ENCODE measurements at places on chromosomes 1 and 21.
A peak's percentile ranks its signal among the peaks of the same experiment; 100 is the strongest.

DNA sequence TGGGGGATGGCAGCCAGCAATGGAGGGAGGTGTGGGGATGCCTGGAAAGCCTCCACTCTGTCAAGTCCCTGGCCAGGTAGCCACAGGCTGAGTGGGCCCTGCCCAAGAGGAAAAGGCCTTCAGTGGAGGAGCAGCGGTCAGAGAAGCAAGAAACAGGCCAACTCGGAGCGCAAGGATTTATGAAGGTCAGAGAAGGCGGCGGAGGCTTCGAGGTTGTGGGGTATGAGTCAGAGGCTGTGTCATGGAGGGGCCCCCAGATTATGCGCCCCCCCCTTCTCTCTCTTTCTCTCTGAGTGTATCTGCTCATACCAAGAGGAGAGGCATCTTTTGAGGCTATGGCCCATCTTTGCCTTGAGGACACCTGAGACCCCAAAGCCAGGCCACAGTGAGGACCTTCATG, 99.5 kb downstream of the CASZ1 start:
- DNase-seq, result no peak

GRCh38 chr1:83673312-83673711, 325.6 kb downstream of the TTLL7 start:
- DNase-seq, result no peak

DNA sequence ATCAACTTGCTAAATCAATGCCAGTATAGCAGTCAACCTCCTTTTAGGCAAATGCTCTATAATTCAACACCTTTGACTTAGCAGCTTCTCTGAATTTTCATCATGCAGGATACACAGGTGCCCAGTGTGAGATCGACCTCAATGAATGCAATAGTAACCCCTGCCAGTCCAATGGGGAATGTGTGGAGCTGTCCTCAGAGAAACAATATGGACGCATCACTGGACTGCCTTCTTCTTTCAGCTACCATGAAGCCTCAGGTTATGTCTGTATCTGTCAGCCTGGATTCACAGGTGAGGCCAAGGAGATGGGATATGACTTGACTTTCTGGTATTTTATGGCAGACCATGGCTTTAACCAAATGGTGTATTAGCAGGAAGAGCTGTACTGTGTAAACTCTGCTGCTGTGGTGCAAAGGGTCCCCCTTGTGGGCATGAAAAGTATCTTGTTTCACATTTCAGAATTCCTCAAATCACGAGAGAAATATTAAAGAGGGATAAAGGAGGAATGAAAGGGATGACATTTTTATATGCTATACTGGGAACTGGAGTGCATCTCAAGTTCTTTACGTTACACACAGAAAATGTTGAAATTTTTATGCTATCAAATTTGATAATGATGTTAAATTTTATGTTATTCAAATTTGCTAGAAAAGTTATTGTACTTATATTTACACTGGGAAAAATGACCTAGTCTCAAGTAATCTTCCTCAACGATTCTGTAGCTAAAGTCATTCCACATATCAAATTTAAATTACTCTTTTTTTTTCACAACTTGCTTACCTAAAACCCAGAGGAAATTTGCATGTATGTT, 88.9 kb downstream of the CRB1 start:
- peak; percentile 38 for DNase-seq

DNA sequence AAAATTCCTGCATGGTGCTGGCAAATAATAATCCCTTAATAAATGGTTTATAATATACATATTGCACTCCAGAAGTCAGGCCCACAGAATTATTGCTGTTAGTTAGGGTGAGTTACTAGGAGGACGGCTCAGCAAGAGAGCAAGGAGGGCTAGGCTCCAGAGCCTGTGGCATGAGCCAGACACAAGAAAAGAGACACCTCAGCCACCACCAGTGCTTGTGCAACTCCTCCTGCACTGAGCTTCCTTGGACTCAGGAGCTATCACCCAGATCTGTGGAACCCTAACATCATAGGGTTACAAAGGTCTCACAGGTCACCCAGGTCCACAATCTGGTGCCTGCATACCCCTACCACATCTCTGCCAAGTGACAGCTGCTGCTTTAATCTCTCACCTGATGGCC, 12.8 kb upstream of the LRRC8D start:
- no peak for DNase-seq

DNA sequence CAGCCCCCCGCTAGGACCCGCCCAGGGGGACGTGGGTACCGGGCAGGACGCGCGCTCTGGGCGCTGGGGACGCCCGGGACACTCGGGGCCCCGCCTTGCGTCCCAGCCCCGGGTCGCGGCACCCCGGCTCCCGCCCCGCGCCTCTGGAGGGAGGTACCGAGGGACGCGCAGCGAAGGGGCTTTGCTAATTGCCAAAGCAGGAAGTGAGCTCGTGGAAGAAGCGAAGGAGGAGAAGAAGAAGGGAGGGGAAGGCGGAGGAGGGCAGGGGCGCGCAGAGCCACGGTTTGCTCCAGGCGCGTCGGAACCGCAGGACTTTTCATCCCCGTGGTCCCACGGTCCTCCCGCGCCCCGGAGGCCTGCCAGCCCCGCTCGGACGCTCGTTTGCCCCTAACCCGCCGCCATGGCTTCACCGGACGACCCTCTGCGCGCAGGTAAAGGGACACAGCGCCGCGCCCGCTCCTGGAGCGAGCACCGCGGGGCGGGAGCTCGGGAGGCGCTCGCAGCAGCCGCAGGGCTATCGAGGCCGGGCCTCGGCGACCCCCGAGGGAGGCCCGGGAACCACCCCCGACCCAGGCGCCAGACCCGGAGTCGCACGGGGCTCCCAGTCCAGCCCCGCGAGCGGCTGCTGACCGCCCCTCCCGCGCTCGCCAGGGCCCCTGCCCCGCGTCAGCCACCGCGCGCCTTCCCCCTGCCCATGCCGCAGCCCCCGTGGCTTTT, 1.3 kb downstream of the EDARADD start:
- peak; percentile 39 for DNase-seq

GRCh38 chr1:183516725-183517124, 44.4 kb downstream of the SMG7 start:
- no peak for DNase-seq

DNA sequence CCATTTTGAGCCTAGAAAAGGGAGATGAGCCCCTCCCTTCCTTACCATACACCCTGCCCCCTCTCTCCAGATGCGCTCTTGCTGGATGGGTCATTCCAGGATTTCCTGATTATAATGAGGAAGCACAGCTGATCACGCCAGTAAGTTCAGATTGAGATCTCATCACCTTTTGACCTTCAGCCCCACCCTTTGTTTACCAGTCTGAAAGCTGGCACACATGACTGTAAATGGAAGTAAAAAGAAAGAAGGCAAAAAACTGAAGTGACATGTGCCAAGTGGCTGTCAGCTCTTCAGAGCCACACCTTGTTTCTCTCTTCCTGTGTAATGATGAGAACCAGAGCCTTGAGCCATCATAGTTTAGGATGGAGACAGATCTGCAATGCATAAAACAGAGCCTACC, 27.9 kb downstream of the S1PR1 start:
- DNase-seq, result no peak

- DNase-seq, result no peak
These were observed 90.5 kb downstream of the VWA5B1 start for GRCh38 chr1:20381045-20381641.

- DNase-seq, result no peak
These were observed 8.2 kb downstream of the GOLPH3L start for GRCh38 chr1:150688763-150689162.

DNA sequence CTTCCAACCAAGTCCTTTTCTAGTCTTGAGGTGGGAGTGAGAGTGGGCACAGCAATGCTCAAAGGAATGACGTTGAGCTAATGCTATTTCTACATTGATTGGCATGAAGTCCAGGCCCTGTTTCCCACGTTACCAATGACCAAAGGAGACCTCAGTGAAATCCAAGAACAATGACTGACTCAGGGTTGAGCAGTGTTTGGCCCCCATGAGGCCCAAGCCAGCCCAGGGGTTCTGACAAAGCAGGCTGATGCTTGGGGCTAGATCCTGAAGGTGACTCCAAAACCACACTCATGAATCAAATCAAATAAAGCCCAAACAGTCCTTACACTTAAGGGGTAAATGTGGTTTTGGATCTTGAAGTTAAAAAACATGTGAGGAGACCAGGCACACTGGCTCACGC, 278.5 kb upstream of the GJB5 start:
- no peak for DNase-seq

GRCh38 chr1:152002960-152003359, 9.3 kb upstream of the S100A10 start:
- DNase-seq, result no peak

- peak; percentile 18 for DNase-seq
These were observed 26.9 kb downstream of the SPATA46 start for GRCh38 chr1:162349635-162350330.

DNA sequence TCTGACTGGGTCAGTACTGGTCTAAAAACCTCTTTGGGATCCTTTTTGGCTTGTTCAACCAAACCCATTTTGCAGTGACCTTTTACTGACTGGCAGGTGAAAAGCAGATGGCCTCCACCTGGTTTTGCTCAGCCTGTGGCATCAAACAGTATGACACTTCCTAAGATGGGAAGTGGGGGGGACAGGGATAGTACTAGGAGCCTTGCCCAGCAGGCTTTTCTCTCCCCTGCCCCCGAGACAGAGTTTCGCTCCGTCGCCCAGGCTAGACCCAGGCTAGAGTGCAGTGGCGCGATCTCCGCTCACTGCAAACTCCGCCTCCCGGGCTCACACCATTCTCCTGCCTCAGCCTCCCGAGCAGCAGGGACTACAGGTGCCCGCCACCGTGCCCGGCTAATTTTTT, 18.3 kb downstream of the INTS3 start:
- DNase-seq, result no peak

- no peak for DNase-seq
These were observed 16.6 kb downstream of the MYOG start for GRCh38 chr1:203069030-203069747.

DNA sequence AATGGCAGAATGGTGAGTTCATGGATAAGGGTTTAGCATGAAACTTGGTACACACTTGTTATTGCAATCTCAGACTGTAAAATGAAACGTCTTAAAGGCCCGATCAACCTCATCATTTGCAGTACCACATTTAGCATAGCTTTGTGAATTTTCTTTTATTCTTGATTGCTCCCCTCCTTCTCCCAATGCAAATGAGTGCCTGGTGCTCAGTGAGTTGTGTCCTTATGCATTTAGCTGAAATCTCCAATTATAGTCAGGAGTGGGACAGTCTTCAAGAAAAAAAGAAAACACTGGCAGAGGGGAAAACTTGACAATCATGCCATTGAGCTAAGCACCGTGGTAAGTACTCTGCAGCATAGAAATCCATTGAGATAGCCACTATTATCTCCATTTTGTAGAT, 161.0 kb upstream of the HMCN1 start:
- DNase-seq, result no peak

- peak; percentile 92 for DNase-seq
These were observed at the start of gene FNBP1L for GRCh38 chr1:93447481-93448291. TSS of gene FNBP1L (plus strand) at chr1:93448118. CDS start at chr1:93448282, 164 bp downstream.

GRCh38 chr1:154485106-154485505, 16.9 kb upstream of the TDRD10 start:
- DNase-seq, result no peak

DNA sequence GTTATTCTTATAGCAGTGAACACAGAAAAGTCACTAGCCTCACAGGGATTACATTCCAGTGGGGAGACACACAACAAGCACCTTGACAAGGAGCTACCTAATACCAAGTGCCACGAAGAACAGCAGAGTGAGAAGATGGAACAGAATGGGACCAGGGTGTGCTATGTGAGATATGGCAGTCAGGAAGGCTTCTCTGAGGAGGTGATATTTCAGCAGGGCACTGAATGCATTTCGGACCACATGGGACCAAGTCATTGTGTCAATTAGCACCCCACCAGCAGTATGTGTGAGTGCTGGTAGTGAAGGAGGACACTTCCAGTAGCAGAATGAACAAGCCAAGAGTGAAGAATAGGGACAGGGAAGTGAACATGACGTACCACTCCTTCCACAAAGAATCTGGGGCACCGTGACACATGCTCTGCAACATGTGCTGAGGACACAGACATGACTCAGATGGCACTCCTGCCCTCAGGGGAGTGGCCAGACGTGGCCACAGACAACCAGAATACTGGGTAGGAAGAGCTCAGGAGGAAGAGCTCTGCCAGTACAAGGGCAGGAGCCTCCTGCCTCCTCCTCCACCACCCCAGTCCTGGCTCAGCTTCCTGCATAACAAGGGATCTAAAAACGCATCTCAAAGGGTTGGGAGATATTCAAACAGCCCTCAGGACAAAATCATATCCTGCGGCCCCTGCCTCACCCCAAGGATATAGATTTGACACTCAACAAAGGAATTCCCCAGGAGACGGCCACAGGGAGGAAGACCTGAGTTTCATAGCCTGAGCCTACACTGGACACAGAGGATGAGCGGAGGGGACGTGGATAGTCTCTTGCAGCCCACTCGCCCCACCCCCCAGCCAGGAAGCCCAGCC, 102.5 kb downstream of the TRABD2B start:
- no peak for DNase-seq

- no peak for DNase-seq
These were observed 15.5 kb upstream of the TFF3 start for GRCh38 chr21:42330380-42331371.

DNA sequence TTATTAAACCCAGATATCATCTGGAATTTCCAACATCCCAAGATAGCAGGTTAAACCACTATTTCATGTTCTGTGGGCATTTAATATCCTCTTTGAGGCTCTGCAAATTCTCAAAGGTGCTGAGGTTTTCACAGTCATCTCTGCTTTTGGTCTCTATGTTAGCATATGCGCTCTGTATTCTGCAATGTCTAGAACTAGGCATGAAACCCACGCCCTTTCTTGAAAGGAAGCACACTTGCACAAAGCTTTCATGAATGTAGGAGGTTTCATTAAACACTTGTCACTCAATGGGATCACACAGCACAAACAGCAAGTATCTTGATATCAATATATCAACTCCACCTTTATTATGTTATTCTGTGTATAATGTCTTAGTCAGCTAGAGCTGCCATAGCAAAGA, 172.0 kb upstream of the USP24 start:
- no peak for DNase-seq

GRCh38 chr1:173529106-173529505, 52.0 kb downstream of the PRDX6 start:
- DNase-seq, result no peak

DNA sequence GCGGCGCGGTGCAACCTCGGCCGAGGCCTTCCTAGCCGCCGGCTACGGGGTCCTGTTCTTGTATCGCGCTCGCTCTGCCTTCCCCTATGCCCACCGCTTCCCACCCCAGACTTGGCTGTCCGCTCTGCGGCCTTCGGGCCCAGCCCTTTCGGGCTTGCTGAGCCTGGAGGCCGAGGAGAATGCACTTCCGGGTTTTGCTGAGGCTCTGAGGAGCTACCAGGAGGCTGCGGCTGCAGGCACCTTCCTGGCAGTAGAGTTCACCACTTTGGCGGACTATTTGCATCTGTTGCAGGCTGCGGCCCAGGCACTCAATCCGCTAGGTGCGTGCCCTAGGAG, 379 bp downstream of the PPCS start:
- peak; percentile 57 for DNase-seq

GRCh38 chr21:26969971-26970725, 3.3 kb upstream of the ADAMTS5 start:
- no peak for DNase-seq

GRCh38 chr1:37883671-37884070, 24.3 kb upstream of the MTF1 start:
- DNase-seq, result no peak

- no peak for DNase-seq
These were observed 30.9 kb downstream of the MAPKAPK2 start for GRCh38 chr1:206715552-206716158.
